ENCODE measurements at places on chromosomes 7 and 10. TPM values are rescaled to one million over a fixed set of nuclear protein-coding genes. Genes with fewer than 3 reads are reported as not detected.

- DNase-seq = no peak
These were observed 102.6 kb upstream of the NRBF2 start for GRCh38 chr10:63030536-63030935.

DNA sequence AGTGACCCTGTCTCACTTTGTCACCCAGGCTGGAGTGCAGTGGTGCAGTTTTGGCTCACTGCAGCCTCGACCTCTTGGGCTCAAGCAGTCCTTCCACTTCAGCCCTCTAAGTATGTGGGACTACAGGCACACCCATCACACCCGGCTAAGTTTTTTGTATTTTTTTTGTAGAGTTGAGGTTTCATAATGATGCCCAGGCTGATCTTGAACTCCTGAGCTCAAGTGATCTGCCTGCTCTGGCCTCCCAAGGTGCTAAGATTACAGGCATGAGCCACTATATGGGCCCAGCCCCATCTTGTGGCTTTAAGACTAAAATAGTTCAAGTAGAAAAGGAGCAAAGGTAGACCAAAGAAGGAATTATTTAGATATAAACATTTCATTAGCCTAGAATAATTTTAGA is 65.5 kb downstream of the MLLT10 start:
- DNase-seq = no peak

- DNase-seq = no peak
These were observed 78.8 kb downstream of the FAM13C start for GRCh38 chr10:59283456-59284091.

DNA sequence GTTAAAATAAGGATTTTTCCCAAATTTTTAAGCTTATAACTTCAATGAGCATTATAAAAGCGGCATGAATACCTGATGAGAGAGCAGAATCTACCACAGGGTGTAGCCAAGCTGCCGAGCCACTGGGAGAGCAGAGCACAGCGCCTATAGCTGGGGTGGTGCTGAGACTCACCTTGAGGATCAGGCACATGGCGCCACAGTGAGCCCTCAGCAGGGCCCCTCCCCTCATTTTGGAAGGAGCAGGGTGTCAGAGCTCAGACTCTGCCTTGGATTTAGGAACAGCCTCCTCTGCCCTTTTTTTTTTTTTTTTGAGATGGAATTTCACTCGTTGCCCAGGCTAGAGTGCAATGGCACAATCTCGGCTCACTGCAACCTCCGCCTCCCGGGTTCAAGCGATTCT is 118.6 kb downstream of the SRPK2 start:
- DNase-seq = no peak

DNA sequence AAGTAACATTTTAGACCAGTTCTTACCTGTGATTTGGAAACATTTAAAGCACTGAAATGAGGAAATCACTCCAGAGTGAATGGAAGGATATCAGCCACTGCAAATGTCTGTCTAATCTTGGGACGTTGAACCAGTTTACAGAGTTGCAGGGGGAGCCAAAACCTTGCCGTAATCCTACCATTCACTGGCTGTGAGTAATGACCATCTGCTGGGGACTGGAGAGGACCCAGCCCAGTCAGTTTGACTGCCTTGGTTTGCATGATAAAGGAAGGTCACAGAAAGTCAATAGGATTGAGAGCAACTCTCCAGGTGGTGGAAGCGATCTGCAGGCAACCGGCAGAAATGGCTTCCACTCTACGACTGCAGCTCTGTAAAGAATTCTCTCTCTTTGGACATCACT is 167.2 kb downstream of the AKR1D1 start:
- peak; percentile 80 for DNase-seq

DNA sequence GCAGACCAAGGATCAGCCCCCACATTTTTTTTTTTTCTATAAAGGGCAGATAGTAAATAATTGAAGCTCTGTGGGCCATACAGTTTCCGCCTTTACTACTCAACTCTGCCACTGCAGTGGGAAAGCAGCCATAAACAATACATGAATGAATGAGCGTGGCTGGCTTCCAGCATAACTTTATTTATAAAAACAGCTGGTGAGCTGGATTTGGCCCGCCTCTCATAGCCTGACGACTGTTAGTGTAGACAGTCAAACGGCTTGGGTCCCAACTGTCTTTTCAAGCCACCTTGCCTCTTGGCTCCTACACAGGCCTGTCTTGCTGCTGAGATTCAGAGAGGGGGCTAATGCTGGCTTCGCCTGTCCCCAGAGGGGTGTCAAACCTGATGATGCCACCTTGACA is 169.8 kb upstream of the GPR26 start:
- DNase-seq = no peak

DNA sequence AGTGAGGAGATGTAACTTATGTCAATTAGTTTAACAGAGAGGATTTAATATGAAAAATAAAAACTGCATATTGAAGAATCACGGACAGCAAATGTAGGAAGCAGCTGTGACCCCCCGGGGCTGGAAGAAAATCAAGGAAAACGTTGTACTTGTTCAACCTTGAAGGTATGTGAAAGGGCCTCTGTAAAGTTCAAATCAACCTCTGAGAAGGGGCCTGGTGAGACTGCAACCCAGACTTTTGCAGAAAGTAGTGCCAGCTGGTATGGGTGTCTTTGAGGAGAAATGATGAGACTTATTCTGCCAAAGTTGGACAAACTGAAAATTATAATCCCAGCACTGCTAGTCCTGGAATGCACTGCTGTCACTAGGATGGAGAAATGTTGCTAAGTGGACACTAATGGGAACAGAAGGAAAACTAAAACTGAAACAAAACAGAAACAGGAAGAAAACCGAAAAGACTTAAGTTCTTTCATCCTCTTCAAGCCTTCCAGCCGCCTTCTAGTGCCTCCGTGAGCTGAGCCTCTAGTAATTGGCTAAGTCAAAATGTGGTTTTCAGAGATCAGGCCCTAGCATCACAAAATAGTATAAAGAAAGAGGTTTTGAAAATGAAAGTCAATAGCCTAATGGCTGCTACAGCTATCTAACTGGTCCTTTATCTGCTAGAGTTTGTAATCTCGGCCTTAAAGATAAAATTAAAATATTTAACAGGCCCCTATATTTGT is 253.7 kb upstream of the SORCS1 start:
- no peak for DNase-seq

DNA sequence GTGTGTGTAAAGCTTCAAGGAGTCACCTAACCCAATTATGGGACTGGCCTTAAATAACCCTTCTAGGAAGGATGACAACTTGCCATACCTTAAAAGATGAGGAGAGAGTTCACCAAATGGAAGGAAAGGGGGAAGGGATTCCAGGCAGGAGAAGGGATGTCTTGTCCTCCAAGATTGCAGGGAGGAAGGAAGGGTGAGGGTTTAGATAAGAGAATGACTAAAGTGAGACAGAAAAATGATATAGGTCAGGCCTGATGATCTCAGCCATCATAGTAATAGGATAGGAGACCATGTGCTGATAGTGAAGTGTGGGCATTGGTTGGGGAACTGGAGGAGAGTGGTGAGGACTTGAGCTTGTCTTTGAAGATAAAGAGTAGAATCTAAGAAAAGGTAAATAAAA is 7.7 kb upstream of the TMEM26 start:
- DNase-seq = no peak

- no peak for DNase-seq
These were observed 29.8 kb upstream of the HABP2 start for GRCh38 chr10:113523071-113523470.

- no peak for DNase-seq
These were observed 149.8 kb downstream of the CCSER2 start for GRCh38 chr10:84478151-84478550.

DNA sequence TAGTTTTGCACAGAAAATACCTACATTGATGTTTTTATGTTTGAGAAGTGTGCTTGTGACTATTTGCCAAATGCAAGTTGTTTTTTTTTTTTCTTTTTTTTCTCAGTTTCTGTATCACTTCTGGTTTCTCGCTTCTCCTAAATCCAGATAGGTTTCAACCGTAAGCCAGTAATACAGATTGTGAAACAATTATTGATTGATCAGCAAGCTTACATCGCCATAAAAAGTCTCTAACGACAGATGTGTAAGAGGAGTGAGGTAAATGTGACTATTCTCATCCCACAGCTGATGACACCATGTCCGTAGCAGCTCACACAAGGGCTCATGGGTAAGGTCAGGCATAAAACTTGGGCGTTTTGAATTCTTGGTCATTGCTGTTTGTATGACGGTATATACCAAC is 202.8 kb upstream of the AKR1E2 start:
- no peak for DNase-seq

PITX3 gene
- total RNA-seq = not detected

HTRA1 gene
- 83.1 TPM for total RNA-seq

HABP2 gene
- total RNA-seq = 289 TPM

GTF2IRD2 gene
- total RNA-seq = 6.3 TPM

WDR86 gene
- 0.28 TPM for total RNA-seq

BLVRA gene
- total RNA-seq = 4.0 TPM

Measured in left lobe of liver (tissue), 2 donors.